ENCODE measurements at places on chromosomes 11 and 22.

GRCh38 chr22:49405590-49405989 lies 422.1 kb downstream of the BRD1 start:
- no peak for DNase-seq

- no peak for DNase-seq
Observed at GRCh38 chr11:19466314-19466713, 225.6 kb upstream of the E2F8 start.

- no peak for DNase-seq
Observed at GRCh38 chr11:21316591-21316990, 647.2 kb downstream of the NELL1 start.

GRCh38 chr11:57904376-57904775 lies 119.3 kb upstream of the OR9Q1 start:
- DNase-seq: no peak

- no peak for DNase-seq
Observed at GRCh38 chr11:17263769-17264168, 12.8 kb upstream of the NUCB2 start.

DNA sequence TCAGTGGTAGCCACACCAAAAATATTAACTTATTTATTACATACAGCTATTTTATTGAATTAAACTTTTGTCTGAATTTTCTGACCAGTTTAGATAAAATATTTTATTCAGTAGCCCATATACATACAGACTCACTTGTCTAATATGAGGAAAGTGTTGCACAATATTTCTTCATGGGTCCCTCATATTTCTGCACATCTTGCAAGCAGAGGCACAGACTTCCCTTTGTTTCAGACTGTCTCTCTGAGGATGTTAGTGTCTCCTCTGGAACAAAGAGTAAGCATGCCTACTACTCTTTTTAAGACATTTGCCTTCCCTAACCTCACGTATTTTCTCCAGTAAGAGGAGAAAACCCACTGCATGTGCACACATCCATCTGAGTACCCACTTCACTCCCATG lies 81.2 kb downstream of the OR5AK2 start:
- no peak for DNase-seq

DNA sequence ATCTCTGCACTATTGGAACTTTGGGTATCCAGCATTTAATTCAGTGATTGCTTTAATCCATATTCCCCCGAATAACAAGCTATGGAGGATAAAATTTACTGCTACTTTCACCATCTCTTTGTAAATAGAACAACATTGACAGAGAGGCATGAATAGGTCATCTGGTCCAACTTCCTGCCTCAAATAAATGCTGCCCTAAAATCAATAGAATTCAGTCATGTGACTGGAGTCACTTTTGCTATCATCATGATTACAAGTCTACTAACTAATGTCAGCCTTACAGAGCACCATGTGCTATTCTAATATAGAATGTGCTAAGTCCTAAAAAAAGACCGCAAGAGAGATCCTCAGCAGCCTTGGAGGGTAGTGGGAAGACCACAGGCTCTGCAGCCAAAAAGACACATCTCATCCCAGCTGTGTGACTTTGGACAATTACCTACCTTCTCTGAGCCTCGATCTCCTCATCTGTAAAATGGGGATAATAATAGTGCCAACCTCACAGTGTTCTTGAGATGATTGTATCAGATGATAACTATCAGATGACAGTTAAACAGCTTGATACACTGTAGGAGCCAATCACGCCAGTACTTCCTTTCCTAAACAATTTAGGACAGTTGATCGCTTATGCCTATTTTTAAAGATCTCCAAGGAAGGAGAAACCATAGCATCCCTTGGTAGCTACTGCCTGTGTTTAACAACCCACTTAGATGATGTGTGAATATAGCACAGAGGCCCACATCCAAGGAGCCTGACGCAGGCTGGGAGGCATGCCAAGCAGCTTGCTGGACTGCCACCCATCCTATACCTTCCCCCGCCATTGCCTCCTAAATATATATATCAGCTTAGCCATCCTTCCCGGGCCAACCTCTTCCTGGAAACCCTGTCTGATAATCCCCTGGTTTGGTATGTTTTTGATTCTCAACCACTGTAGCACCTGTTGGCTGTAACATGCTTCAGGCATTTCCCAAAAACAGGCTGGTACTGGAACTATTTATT lies 77.3 kb upstream of the PHF21A start:
- DNase-seq: no peak

DNA sequence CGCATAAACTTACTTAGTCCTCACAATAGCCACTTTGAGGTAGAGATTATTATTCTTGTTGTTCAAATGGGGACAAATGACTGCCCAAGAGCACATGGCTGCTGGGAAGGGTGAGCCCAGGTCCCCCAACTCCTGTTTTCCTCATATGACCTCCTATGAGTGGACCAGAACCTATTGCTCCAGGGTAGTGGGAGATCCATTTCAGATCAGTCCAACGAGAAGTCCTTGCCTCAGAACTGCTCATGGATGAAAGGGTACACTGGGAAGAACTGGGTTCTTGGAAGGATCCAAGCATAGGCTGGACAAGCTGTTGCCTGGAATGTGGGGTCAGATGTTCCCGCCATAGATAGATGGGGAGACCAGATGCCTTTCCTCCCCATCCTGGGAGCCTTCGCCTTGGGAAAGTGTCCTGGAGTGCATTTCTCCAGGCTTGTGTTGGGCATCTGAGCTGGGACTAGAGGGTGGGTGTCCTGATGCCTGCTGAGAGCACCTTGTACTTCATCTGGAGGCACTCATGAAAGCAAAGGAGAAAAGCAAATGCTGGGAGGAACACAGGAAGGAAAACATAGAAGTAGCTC lies 146.3 kb upstream of the B3GAT1 start:
- DNase-seq: no peak

GRCh38 chr11:70089631-70090030 lies 11.5 kb downstream of the ANO1 start:
- no peak for DNase-seq

GRCh38 chr11:12274056-12274455 lies 103.3 kb upstream of the PARVA start:
- no peak for DNase-seq

- DNase-seq: no peak
Observed at GRCh38 chr11:17695454-17696441, 23.6 kb upstream of the MYOD1 start.

- no peak for DNase-seq
Observed at GRCh38 chr11:108197351-108197750, 25.1 kb downstream of the NPAT start.

DNA sequence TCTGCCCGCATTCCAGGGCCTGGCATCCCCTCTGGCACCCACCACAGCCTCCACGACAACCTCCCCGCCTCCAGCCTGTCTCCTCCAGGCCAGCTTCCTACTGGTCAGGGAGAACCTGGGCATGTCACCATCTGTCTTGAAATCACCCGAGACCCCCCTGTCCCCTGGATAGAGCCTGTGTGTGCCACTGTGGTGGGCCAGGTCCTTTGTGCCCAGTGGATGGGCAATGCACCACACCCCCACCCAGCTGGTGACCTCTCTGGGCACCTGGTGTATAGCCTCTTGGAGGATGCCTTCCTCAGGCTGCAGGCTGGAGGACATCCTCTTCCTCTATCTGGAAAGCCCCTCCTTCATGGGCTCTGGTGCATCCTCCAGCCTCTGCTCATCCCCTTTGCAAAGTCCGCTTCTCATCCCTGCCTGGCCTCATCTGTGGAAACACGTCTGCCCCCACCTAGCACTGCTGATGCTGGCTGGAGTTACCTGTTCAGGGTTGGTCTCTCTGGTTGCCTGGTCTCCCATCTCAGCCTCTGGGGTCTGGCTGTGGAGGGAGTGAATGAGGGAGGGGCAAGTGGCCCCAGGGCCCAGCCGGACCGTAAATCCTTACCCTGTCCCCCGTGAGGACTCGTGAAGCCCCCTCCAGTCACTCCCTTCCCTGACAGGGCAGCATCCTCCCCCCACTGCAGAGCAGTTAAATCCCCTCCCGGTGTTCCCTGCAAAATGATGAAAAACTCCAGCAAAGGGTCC lies 589.6 kb downstream of the TBC1D22A start:
- DNase-seq: no peak

DNA sequence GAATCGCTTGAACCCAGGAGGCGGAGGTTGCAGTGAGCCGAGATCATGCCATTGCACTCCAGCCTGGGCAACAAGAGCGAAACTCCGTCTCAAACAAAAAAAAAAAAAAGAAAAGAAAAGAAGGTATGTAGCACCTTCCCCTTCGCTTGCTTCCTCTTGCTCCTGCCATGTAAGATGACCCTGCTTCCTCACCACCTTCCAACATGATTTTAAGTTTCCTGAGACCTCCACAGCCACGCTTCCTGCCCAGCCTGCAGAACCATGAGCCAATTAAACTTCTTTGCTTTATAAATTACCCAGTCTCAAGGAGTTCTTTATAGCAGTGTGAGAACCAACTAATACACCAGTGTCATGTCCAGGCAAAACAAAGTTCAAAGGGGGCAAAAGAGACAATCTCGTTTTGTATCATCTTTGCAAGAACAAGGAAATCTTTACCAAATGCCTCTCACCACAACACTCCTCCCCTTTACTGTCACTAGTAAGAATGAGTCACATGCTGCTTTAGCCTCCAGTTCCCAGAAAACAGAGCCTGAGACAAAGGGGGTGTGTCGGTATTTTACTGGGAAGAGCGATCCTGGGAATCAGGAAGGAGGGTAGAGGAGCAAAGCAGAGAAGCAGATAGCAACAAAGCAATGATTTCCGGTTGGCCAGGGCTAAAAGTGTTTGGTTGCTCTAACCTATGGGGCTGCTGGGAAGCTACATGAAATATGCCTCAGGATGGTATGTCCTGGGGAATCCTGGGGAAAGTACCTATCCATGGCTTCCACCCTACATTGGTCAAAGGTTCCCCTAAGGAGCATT lies 10.5 kb upstream of the MCHR1 start:
- no peak for DNase-seq

- DNase-seq: no peak
Observed at GRCh38 chr22:42754658-42755057, 34.0 kb upstream of the A4GALT start.

DNA sequence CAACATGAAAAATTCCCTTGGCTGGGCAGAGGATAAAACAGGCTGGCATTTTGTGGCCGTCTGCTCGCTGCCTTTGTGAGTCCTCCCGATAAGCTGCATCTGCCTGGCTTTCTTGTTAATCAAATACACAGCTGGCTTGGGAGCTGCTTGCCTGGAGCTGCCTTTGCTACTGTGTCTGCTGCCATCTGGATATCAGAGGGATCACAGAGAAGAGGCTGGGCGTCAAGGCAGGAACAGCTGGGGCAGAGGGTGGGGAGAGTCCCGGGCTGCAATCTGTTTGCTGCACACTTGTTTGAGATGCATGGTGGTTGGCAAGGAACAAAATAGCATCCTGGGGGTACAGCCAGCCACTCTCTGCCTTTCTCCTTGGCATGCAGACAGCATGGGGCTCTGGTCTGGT lies 36.0 kb downstream of the COMMD9 start:
- no peak for DNase-seq

DNA sequence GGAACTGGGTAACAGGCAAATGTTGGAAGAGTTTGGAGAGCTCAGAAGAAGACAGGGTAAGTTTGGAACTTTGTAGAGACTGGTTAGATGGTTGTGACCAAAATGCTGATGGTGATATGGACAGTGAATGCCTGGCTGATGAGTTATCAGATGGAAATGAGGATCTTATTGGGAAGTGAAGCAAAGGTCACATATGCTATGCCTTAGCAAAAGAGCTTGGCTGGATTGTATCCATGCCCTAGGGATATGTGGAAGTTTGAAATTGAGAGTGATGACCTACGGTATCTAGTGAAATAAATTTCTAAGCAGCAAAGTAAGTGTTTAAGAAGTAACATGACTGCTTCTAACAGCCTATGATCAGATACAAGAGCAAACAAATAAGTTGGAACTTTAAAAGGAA lies 17.8 kb downstream of the BBOX1 start:
- no peak for DNase-seq

DNA sequence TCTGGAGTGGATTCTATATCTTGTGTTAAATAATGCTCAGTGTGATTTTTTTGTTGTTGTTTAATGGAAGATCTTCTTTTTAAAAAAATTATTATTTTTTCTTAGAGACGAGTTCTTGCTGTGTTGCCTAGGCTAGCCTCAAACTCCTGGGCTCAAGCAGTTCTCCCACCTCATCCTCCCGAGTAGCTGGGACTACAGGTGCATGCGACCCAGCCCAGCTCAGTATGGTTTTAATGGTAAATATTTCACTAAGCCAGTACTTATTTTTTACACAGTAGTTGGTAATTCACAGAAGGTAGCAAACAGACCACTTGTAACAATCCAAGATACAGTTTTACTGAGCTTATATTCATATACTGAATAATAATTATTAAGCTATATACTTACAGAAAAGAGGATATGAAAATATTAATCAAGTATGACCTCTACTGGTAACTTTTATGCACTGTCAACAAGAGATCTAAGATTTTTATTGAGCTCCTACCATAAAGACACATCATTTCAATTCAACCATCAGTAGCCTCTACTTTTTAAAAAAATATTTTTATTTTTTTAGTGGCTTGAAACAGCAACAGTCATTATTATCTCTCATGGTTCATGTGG lies 6.1 kb upstream of the CD59 start:
- no peak for DNase-seq

DNA sequence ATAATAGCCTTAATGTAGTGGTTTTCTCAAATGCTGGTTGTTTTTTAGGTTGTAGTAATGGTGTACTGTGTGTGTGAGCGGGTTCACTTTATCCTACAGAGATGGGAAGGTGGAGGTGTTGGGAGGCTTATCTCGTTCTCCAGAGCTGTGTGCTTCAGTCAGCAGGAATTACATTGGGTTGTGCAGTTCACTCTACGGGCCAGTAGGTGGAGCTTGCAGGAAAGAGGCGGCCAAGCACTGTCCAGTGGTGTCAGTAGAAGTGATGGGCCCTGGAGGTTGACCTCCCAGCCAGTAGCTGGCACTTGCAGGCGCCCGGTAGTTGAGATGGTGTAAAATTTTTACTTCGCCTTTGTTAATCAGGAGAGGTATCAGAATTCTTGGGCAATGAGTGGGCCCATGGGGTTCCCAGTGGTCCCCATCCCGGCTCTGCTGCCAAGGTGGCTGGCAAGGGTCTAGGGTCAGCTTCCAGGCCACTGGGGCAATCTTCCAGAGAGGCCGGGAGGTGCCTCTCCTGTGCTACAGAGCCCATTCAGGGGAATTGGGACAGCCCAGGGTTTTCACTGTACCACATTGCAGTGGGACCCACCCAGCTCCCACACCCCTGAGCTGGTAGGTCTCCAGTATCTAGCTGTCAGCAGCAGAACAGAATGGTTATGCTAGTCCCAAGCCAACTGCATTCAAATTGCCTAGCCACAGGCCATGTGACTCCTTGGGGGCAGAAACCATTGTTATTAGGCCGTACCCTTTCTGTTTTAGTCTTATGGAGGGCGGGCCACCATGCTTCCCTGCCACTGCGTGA lies 43.9 kb downstream of the BIRC2 start:
- peak; percentile 61 for DNase-seq

DNA sequence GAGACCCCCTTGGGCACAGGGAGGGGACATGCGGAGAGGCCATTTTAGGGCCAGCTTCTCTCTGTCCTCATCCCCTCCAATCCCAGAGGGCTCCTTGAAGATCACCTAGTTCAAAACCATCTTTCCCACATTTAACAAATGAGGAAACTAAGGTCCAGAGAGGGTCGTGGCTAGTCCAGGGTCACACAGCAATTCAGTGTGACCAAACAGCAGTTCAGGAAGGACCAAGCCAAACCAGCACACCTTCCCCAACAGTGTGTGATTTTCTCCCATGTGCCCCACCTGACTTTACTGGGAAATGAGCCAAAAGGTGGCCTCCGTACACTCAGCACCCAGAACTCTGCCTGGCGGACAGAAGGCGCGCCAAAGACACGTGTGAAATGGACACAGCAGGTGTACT lies 51.3 kb downstream of the CACNA1I start:
- no peak for DNase-seq

All from activated CD4-positive, alpha-beta T cell treated with anti-CD3 and anti-CD28 coated beads, Interleukin-2, amount 10 ng/mL, durations not matched to agents 7 days and 5 days (primary cell).